IMR-90 (cell line): ENCODE measurements at places on chromosomes 13 and 19. TPM values are rescaled to one million over a fixed set of nuclear protein-coding genes. Genes with fewer than 3 reads are reported as not detected.
A peak's percentile ranks its signal among the peaks of the same experiment; 100 is the strongest.

DNA sequence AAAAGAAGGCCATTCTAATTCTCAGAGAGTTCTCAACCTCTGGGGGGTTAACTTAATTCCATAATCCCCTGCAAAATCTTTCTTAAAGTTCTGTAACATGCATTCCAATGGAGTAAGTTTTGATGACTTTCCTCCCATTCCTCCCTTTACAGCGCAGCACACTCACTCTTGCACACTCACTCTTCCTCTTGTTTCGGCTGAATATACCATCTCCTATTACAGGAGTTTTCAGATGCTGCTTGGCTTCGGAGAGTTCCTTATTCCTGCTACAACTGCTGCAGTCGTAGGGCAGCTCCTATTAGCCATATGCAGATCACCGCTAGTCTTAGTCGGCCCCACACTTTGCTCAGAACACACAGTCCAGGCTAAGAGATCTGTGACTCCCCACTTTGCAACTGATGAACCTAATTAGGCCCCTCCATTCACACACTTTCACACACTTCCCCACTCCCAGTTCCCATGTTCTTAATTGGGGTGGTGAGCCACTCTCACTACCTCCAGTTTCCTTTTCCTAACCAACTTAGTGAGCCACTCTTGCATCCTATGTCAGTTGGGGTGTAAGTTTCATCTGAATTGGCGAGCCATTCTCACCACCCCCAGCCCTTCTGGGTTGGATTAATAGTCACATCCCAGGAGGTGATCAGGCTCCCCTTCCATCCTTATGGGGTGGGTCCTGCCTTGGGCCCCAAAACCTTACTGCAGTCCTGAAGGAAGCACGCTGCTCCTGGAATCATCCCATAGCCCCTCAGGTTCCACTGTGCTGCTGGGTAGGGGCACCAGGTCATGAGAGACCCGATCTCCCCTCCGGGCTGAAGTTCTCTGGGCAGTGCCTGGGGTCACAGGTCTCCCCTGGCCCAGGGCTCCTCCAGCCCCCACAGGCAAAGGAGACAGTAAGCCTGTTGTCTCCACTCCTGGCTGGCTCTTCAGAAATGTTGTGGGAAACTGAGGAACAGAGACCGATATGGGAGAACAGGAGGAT is 53.9 kb downstream of the OR10H4 start:
- no peak overlapping the region for H3K27ac ChIP-seq
- DNase-seq = peak; percentile 20
- peak overlapping the region; percentile 31 for H3K4me3 ChIP-seq

- no peaks in the 10 kb centered on the region for H3K27me3 ChIP-seq
- H3K4me1 ChIP-seq = no peaks in the 10 kb centered on the region
- peak overlapping the region; percentile 9; the same call in 1 of the 2 replicates for H3K27ac ChIP-seq
- peak overlapping the region; percentile 86 for H3K4me3 ChIP-seq
- peaks cover 1% of the 10 kb centered on the region for H3K36me3 ChIP-seq
These were observed 407 bp upstream of the ZNF440 start for GRCh38 chr19:11813703-11814028.

DNA sequence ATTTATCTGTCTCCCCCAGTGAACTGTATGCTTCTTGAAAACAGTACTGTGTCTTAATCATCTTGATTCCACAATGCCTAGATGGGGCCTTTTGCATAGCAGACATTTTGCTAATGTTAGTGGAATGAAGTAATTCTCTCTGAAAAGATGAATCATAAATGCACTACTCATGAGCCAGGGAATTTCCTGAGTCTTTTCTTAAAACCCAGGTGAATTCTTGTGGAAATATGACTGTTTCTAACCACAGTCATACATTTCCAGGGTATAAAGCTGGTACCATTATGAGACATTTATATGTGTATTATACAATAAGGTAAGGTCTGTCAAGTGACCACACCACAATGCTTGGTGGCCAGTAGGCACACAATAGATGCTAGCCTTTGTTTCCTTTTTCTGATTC is 5.5 kb upstream of the KCTD4 start:
- DNase-seq = peak; percentile 96
- H3K27me3 ChIP-seq = no peaks in the 10 kb centered on the region
- H3K27ac ChIP-seq = peak overlapping the region; percentile 93
- no peak overlapping the region for H3K4me3 ChIP-seq

GRCh38 chr19:49167857-49168409 is 10.3 kb downstream of the TRPM4 start:
- peaks cover 36% of the 10 kb centered on the region for H3K36me3 ChIP-seq
- H3K4me1 ChIP-seq = no peaks in the 10 kb centered on the region
- H3K4me3 ChIP-seq = no peak overlapping the region
- H3K27me3 ChIP-seq = no peaks in the 10 kb centered on the region
- H3K27ac ChIP-seq = no peak overlapping the region

- no peaks in the 10 kb centered on the region; the same call in 1 of the 2 replicates for H3K27me3 ChIP-seq
- H3K27ac ChIP-seq = no peak overlapping the region
- H3K4me1 ChIP-seq = no peaks in the 10 kb centered on the region
- no peaks in the 10 kb centered on the region for H3K36me3 ChIP-seq
These were observed 23.0 kb upstream of the CEACAM4 start for GRCh38 chr19:41649827-41650226.

DNA sequence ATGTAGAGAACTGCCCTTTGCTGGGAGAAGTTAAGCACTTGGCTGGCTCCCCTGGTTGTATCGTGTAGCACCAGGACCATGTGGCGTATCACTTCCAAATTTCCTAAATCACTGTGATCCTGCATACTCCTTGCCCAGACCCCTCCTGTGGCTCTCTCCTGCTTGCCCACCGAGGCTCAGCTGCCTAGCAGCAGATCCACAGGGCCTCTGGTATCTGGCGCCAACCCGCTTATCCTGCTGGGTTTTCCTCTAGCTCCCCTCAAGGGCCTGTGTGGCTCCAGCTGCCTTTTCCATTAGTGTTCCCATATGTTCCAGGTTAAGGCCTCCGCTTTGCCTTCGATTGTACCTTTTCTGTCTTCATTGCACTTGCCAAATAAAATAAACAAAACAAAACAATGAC is 16.5 kb downstream of the LRCH1 start:
- no peaks in the 10 kb centered on the region for H3K36me3 ChIP-seq
- H3K27me3 ChIP-seq = no peaks in the 10 kb centered on the region
- H3K4me3 ChIP-seq = no peak overlapping the region
- DNase-seq = no peak
- peaks cover 17% of the 10 kb centered on the region for H3K4me1 ChIP-seq

GRCh38 chr19:9014803-9015202 is 4.6 kb upstream of the MUC16 start:
- H3K36me3 ChIP-seq = no peaks in the 10 kb centered on the region
- no peak for DNase-seq
- H3K27ac ChIP-seq = no peak overlapping the region
- H3K4me3 ChIP-seq = no peak overlapping the region
- H3K27me3 ChIP-seq = no peaks in the 10 kb centered on the region
- no peaks in the 10 kb centered on the region for H3K4me1 ChIP-seq

- H3K27me3 ChIP-seq = peaks cover 49% of the 10 kb centered on the region
- H3K4me3 ChIP-seq = no peak overlapping the region
- DNase-seq = no peak
- no peak overlapping the region for H3K27ac ChIP-seq
- no peaks in the 10 kb centered on the region for H3K36me3 ChIP-seq
These were observed 2.1 kb downstream of the ATP12A start for GRCh38 chr13:24682353-24682752.

- no peaks in the 10 kb centered on the region for H3K4me1 ChIP-seq
- H3K36me3 ChIP-seq = no peaks in the 10 kb centered on the region
- no peak overlapping the region for H3K4me3 ChIP-seq
- H3K27ac ChIP-seq = no peak overlapping the region
- DNase-seq = no peak
These were observed 105.3 kb upstream of the CACNA1A start for GRCh38 chr19:13611596-13611995.

DNA sequence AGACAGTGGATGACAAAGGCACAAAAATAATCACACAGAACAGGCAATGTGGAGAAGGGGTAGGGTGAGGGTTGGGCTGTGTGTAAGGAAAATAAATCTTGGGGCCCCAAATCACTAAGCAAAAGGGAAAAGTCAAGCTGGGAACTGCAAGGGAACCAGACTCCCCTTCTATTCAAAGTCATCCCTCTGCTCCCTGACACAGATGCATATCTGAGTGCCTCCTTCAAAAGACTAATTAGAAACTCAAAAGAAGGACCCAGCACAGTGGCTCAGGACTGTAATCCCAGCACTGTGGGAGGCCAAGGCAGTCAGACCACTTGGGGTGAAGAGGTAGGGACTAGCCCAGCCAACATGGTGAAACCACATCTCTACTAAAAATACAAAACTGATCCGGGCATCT is 18.3 kb downstream of the ZNF611 start:
- no peak for DNase-seq
- no peaks in the 10 kb centered on the region for H3K27me3 ChIP-seq
- H3K36me3 ChIP-seq = peaks cover 16% of the 10 kb centered on the region
- H3K27ac ChIP-seq = 0 out of 2 replicates have a peak overlapping the region, but pooled peaks have one; percentile 20
- H3K4me1 ChIP-seq = peaks cover 12% of the 10 kb centered on the region

- H3K36me3 ChIP-seq = 0 out of 2 replicates have a peak, but pooled peaks cover 1% of the 10 kb centered on the region
- H3K4me3 ChIP-seq = no peak overlapping the region
- peaks cover 32% of the 10 kb centered on the region for H3K4me1 ChIP-seq
- H3K27ac ChIP-seq = no peak overlapping the region
- no peaks in the 10 kb centered on the region for H3K27me3 ChIP-seq
- no peak for DNase-seq
These were observed 10.2 kb downstream of the PPP1R37 start for GRCh38 chr19:45103156-45103507.

GRCh38 chr19:3210347-3211017 is 14.0 kb upstream of the CELF5 start:
- DNase-seq = no peak
- no peaks in the 10 kb centered on the region for H3K27me3 ChIP-seq
- H3K27ac ChIP-seq = no peak overlapping the region

- H3K4me1 ChIP-seq = peaks cover 3% of the 10 kb centered on the region
- H3K36me3 ChIP-seq = peaks cover 34% of the 10 kb centered on the region
- H3K27ac ChIP-seq = no peak overlapping the region
- peak; percentile 36 for DNase-seq
- no peak overlapping the region for H3K4me3 ChIP-seq
- H3K27me3 ChIP-seq = no peaks in the 10 kb centered on the region
These were observed 11.1 kb downstream of the PPP5C start for GRCh38 chr19:46357846-46358583.

GRCh38 chr19:35110974-35111373 is 4.6 kb upstream of the FXYD3 start:
- H3K4me1 ChIP-seq = no peaks in the 10 kb centered on the region
- no peak for DNase-seq
- no peak overlapping the region for H3K4me3 ChIP-seq
- H3K27me3 ChIP-seq = peaks cover 13% of the 10 kb centered on the region; the same call in 1 of the 2 replicates
- no peaks in the 10 kb centered on the region for H3K36me3 ChIP-seq
- H3K27ac ChIP-seq = no peak overlapping the region

- no peaks in the 10 kb centered on the region for H3K4me1 ChIP-seq
- H3K27me3 ChIP-seq = no peaks in the 10 kb centered on the region
- H3K36me3 ChIP-seq = no peaks in the 10 kb centered on the region
- no peak for DNase-seq
These were observed 172.8 kb downstream of the NHLRC3 start for GRCh38 chr13:39210961-39211534.

DNA sequence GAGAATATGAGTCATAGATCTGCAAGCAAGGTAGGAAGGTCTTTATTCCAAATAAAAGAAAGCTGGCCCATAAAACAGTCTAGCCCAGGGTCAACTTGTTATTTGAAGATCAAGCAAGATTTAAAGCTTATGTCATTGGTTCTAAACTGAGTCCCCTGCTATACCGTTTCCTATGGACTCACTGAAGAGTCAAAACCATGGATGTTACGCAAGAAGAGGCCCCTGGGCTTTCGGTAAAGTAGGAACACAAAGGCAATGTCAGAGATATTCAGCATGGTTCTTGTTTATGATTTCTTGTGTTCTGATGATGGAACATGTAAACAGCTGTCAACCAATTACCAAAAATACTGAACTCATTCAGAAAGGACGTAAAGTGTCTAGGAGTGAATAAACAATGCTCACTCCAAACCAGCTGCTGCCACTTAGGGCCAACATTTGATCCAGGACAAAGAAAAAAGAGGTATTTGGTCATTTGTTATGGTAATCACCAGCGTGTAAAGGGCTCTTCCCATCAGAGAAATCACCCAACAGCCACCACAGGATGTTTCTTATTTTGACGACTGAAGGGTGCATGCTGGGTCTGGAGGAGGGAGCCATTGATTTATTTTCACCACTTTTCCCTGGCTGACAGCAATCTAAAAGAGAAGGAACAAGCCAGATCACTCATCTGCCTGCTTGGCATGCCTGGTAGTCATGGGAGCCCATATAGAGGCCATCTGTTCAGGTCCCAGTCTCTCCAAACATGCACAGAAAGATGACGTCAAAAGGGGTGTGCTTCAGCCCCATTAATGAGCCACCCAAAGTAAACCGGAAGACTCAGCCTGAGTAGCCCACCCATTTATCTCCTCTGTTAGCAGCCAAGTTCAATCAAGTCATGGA is 68.3 kb downstream of the FGF14 start:
- H3K27ac ChIP-seq = no peak overlapping the region
- no peaks in the 10 kb centered on the region for H3K4me1 ChIP-seq
- DNase-seq = no peak
- no peaks in the 10 kb centered on the region for H3K27me3 ChIP-seq
- no peak overlapping the region for H3K4me3 ChIP-seq

Gene EFNB2
- total RNA-seq = 5.4 and 6.9 TPM in 2 replicates

Gene FFAR2
- not detected in 2 replicates for total RNA-seq

Gene PPFIA3
- 0.83 and 0.90 TPM in 2 replicates for total RNA-seq

DNA sequence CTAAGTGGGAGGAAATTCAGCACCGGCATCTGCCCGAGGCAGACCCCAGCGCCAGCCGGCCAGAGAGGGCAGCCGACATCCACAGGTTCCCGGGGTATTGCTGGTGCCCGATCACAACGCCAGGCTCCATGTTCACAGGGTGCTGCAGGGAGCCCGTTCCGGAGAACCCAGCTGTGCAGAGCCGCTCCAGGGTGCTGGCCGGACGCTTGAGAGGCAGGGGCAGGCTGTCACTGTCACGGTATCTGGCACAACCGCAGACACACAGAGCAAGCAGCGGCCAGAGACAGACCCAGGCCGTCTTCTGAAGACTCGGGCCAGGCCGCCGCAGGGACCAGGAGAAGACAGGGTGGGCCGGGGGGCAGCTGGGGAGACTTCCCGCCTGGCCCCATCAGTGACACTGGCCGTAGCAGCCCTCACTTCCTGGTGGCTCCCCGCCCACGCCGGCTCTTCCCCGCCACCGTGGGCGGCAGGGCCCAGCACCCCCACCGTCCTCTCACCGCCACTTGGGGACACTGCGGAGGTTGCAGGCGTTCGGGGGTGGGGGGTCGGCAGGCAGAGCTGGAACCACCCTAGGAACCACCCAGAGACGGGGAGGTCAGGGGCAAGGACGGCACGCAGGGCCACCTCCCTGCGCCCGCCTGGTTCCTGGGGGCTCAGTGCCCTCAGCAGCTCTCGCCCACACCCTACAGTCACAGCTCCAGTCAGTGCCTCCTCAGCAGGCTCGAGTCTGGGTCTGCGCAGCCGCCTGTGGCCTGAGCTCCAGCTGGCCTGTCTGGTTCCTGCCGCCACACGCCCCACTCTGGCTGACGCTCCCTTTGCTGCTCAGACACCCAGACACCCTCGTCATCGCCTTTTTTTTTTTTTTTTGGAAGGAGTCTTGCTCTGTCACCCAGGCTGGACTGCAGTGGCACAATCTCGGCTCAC is 3.8 kb downstream of the RNF126 start:
- peaks cover 14% of the 10 kb centered on the region for H3K4me1 ChIP-seq
- H3K27ac ChIP-seq = no peak overlapping the region
- DNase-seq = no peak
- peaks cover 10% of the 10 kb centered on the region for H3K36me3 ChIP-seq

GRCh38 chr13:54657588-54657987 is 1629.0 kb downstream of the OLFM4 start:
- no peak for DNase-seq
- no peaks in the 10 kb centered on the region for H3K27me3 ChIP-seq
- no peak overlapping the region for H3K27ac ChIP-seq
- H3K4me1 ChIP-seq = no peaks in the 10 kb centered on the region
